ENCODE measurements at places on chromosomes 3 and 15.

DNA sequence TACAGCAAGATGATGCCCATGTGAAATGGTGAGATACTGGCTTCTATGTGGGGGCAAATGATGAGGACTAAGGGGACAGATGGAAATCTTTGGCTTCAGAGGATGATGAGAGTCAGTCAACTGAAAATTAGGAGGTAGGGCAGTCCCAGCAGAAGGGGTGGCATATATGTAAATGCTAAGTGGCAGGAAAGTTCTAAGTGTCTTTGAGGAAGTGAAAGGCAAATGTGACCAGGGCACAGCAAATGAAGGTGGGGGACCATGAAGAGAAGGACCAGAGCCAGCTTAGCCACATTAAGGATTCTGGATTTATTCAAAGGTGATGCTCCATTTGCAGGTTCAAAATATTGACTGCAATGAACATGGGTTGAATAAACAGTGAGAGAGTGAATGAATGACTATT is 29.2 kb upstream of the LIMD1 start:
- DNase-seq, result no peak

DNA sequence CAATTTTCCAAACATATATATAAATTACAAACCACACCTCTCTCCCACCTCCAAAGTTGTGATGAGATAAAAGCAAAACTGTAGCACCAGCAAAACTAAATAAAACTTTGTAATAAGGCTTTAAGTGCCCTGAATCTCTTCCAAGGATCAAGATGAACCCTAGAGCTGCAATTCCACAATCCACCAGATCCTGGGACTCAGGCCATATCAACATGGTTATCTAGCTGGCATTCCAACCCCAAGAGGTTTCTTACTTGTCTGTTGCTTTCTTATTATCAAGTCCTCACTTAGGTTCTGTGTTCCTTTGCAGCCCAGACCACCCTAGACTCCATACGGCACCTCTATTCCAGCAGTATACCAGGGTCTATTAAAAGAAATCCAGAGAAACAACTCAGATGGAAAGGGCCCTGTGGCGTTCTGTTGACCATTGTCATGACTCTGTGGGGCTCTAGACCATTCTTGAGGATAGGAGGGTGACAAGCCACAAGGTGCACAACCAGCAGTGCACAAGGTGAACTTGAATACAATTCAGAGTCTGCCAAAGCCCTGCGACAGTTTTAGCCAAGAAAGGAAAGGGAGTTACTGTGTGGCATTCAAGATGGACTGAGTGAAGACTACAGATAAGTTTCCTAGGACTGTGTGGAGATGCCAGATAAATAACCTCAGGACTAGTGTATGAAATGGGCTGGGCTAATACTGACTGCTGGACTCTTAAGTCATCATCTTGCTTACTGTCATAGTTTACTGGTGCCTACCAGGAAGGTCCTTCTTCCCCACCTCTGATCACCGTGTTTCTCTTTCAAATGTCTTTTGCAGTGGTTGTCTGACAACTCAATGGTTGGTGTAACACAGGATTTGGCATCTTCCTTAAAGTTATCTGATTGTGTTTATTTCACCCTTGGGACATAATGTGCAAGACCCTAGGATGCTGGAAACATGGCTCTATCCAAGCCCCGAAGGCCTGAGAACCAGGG is 27.2 kb downstream of the ACKR2 start:
- no peak for DNase-seq

DNA sequence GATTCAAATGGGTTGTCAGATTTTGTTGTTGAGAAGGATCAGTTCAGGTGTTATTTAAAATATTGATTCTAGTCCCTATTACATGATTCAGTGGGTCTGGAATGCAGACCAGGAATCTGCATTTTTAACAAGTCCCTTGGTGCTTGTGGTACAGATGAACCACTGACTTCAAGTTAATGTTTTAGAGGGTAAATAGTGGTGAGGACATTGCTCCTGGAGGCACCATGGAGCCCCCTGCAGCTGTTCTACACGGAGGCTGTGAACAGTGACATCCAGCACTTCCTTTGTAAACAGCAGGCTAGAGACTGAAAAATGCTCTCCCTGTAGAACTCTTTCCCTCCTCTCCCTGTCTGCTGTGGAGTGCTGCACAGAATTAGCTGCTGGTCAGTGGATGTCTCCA is 4.8 kb upstream of the FSIP1 start:
- no peak for DNase-seq

DNA sequence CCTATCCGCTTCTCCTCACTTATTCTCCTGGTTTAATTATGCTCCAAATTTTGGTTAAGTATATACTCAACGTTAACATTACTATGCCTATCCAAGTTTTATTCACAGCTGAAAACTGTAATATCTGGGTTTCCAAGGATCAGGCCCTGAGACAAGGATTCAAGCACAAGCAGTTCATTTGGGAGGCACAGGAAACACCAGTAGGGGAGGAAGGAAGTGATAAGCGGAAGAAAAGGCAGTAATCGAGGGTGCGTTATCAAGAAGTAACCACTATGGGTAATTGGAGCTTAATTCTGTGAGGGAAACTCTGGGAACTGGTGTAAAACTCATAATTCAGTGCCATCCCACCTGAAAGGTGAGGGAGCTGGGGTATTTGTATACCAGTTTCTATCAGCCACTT is 120.3 kb downstream of the KCNAB1 start:
- DNase-seq, result no peak

DNA sequence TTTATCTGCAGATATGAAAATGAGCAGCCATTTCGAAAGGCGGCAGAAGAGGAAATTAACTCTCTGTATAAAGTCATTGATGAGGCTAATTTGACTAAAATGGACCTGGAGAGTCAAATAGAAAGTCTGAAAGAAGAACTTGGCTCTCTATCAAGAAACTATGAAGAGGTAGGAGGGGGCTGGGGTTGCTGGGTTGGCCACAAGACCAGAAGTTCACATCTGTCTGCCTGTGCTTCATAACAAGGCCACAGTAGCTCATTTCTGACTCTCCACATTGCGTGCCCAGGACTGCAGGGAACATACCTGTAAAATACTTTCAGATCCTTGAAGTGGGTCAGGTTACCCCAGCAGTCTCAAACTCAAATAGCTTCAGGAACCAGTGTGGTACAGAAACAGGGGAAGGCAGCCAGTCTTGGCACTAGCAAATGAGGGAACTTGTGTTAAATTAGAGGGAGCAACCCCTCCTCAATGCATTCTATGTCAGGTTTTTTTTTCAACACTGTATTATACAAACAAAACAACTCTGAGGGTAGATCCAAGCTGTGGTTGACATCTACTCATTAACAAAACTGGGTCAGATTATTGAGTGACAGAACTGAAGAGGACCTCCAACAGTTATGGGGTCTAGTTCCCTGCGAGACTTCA is 48.7 kb downstream of the BFSP2 start:
- no peak for DNase-seq

DNA sequence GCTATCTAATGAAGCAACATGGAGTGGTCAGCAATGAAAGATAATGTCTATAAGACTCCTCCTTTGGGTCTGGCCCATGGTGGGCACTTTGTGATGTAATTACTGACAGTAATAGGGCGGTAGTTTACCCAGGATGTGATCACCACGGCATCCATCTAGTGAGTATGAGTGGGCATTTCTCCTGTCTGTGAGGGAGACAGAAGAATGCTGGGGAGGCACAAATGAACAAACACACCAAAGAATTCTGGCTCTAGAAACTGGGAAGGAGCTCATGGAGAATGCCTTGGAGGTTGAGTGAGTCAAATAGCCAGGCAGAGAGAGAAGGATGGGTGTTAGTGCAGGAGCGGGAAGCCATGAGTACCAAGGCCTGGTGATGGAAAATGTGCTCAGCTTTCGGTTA is 217.5 kb downstream of the WNT5A start:
- DNase-seq, result no peak

DNA sequence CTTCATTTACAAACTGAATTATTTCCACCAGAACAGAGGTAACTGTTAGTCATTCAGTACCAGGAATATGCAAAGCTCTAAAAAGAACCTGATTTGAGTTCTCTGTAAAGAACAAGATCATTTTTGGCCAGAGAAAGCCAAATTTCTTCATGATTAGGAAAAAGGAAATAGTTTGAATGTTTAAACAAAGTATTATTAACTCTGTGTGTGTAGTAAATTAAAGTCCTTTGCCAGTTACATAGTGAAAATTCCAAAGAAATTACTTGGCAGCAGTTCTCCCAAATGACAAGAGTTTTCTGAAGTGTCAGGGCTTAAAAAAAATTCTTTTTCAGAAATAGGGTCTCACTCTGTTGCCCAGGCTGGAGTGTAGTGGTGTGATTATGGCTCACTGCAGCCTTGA is 24.5 kb downstream of the QTRT2 start:
- DNase-seq, result no peak

- DNase-seq, result no peak
These were observed 48.9 kb upstream of the GMNC start for GRCh38 chr3:190911382-190911781.

DNA sequence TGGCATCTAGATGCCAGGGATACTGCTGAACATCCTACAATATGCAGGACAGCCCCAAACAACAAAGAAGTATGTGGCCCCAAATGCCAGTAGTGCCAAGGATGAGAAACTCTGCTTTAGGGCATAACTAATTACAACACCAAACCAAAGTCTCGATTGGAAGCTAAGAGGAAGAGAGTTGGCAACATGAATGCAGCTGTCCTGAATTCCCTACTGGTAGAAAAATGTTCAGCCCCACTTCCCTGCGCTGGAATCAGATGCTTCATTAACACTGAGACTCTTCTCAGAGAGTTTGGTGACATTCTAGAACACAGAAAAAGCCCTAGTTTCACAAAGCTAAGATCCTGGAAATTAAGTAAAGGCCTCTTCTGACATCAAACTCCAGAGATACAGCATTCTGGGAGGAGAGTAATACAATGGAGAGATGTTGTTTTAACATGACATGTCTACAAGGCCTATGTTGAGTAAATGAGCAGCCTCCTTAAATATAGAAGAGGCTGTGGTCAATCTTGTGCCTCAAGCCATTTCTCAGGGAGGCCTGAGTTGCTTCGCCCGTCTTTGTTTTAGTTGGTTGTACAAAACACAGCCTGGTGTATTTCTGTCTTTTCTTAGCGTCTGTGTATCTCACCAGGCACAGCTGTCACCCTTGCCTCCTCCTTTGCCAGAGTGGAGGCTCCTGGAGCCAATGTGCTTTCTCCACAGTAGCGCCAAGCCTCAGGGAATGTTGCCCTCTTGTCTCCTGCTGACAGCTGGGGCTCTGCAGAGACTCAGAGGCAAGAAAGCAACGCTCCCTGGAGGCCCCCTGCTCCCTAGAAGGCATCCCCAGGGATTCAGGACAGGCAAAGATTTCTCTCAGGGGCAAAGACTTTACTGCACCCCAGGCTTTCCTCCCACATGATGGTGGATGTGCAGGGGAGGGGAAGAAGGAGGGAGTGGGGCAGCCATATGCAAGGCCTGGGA is 25.1 kb upstream of the CTNNB1 start:
- no peak for DNase-seq

GRCh38 chr3:89488800-89489580 is 381.6 kb downstream of the EPHA3 start:
- no peak for DNase-seq

DNA sequence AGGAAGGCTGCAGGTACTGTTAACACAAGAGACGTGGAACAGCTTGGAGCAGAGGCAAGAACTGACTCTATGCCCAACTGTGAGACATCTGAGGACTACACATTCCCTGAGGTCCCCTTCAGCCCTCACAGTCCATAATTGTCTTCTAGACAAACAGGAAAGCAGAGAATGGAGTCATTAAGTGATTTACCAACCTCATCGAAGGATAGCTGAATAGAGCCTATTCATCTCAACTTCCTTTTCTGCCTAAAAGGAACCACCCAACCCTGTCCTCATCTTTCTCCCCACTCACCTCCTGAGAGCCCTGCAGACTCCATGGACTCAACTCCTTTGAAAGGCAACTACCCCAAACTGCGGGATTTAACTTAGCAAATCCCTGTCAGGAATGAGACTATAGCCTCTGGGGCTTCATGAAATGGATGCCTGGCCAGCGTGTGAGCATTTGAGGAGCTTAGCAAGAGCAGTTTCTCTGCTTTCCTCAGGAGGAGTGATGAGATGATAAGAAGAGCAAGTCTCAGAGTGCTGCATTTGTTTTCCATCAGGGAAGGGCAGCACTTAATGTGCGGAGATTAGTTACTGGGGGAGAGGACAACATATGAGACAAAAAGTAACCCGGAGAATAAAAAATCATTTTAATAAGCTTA is 61.5 kb upstream of the FILIP1L start:
- no peak for DNase-seq

DNA sequence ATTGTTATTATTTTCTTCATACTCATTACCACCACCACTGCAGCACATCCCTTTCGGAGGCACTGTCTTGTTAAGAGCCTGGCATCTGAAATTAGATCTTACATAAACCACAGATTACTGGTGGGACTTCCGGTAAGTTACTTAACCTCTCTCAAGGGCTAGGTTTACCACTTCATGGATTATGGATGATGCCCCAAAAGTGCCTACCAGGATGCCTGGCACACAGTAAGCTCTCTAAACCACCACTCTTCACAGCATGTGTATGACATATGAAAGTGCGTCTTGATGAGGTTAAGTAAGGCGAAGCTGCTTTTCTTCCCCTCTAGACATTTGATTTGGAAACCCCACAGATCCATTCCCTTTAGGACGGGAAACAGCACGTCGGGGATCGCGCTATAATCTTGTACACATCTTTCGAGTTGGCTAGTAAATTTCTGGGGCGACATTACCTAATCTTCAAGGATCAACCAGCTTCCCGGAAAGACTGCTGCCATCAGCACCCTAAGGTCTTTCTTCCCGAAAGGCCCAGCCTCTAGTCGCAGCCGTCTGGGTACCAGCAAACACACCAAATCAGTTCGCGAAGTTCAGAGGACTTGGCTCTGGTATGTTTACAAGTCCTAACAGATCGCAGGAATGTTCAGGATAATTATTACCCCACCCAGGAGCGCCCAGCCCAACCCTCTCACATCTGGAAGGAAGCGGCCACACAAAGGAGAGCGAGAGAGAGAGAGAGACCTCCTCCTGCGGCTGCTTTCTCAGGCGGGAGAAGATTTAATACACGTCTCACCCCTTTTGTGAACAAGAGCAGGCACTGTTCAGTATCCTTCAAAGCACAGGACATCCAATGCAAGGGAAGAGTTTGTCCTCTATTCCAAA is 155.1 kb upstream of the FRMD4B start:
- DNase-seq, result no peak

DNA sequence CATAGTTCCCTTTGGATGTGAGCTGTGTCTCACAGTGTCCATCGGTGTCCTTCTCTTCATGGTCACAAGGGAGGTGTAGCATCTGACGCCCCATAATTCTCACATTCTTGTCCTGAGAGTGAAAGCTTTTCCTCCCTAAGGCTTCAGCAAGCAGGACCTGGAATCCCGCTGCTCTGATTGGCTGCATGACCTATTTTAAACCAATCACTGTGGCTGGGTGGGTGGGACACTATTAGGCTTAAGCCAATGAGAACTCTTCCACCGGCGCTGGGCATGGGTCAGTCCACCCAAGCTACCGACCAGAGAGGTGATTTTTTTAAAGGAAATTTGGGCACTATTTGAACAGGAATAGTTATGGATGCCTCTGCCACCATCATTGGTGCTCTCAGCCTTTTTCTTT is 385.9 kb downstream of the MFSD1 start:
- DNase-seq, result no peak

Data from stimulated activated CD8-positive, alpha-beta memory T cell treated with anti-CD3 and anti-CD28 coated beads, Interleukin-2, amount 100 ng/mL, for 1 hour (primary cell).